ENCODE measurements at places on chromosomes 7 and 10.

GRCh38 chr7:134512271-134512670, 15.1 kb upstream of the AKR1B10 start:
- no peak for DNase-seq

DNA sequence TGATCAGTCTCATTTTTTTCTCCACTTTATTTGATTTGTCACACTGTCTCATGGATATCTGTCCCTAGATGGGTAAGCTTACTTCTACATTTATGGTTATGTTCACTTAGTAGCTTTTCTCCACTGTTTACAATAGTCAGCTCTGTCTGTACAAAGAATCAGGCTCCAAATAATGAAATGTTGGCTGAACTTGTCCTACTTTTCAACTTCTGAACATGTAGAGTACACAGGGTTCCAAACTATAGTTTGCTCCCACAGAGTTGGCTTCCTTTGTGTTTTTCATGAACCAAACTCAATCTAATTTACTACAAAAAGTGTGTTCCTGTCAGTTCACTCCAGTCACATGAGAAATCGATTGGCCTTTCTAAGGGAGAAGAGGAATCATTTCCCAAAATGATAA, 175.0 kb downstream of the CCDC71L start:
- no peak for DNase-seq

- no peak for DNase-seq
These were observed 30.7 kb upstream of the HYCC1 start for GRCh38 chr7:23044581-23044980.

GRCh38 chr10:62010366-62010765, 108.9 kb downstream of the ARID5B start:
- DNase-seq, result no peak

Measured in substantia nigra (tissue), 51 donors.